ENCODE measurements at places on chromosomes 11 and 22.

- H3K4me3 ChIP-seq: no peak overlapping the region
- H3K4me1 ChIP-seq: peaks cover 9% of the 10 kb centered on the region
- H3K36me3 ChIP-seq: no peaks in the 10 kb centered on the region
- no peak for DNase-seq
- H3K27me3 ChIP-seq: no peaks in the 10 kb centered on the region
These were observed 10.9 kb downstream of the PDGFD start for GRCh38 chr11:104152941-104153505.

GRCh38 chr22:36197065-36197440 lies 4.6 kb downstream of the APOL4 start:
- no peaks in the 10 kb centered on the region for H3K36me3 ChIP-seq
- H3K27me3 ChIP-seq: peaks cover 9% of the 10 kb centered on the region
- no peak overlapping the region for H3K4me3 ChIP-seq
- DNase-seq: no peak
- no peak overlapping the region for H3K27ac ChIP-seq

GRCh38 chr22:29756341-29756740 lies 10.5 kb downstream of the ZMAT5 start:
- no peak for DNase-seq
- H3K36me3 ChIP-seq: no peaks in the 10 kb centered on the region
- no peak overlapping the region for H3K4me3 ChIP-seq
- peaks cover 4% of the 10 kb centered on the region for H3K4me1 ChIP-seq
- no peaks in the 10 kb centered on the region for H3K27me3 ChIP-seq

DNA sequence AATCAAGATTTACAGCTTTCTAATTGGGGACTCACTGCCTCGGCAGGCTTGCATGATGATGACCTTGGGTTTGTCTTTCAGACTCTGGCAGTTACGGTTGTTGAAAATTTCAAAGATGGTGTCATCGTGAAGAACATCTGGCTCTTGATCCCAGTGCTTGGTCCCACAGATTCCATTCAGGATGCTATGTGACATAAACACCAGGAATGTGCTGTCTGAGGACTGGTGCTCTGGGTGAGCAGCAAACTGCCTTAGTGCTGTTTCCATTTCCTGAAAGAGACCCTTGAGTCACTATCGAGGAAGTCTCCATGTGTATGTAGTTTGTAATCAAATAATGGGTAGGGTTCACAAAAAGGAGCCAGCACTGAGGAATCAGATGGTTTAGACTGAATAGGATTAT lies 7.1 kb downstream of the CASP12 start:
- no peak overlapping the region for H3K27ac ChIP-seq
- no peak for DNase-seq
- H3K4me3 ChIP-seq: no peak overlapping the region
- peaks cover 2% of the 10 kb centered on the region for H3K4me1 ChIP-seq
- no peaks in the 10 kb centered on the region for H3K36me3 ChIP-seq
- H3K27me3 ChIP-seq: no peaks in the 10 kb centered on the region

DNA sequence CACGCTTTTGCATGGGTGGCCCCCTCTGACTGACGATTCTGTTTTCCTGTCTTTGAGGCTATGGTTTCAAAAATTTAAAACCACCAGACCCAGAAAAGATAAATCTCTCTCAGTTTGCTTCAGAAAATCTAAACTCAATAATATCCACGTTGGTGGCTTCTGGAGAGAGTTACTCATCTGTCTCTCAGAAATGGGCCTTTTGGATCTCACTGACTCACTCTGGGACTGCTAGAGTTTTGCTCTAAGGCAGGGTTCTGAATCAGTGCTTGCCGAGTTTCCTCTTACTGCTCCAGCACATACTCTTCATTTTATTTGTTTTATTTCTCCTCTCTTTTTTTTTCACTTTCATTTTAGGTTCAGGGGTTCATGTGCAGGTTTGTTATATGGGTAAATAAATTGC lies 305.7 kb downstream of the BLID start:
- no peaks in the 10 kb centered on the region for H3K4me1 ChIP-seq
- H3K27ac ChIP-seq: no peak overlapping the region
- no peaks in the 10 kb centered on the region for H3K27me3 ChIP-seq
- H3K4me3 ChIP-seq: no peak overlapping the region
- H3K36me3 ChIP-seq: peaks cover 3% of the 10 kb centered on the region

DNA sequence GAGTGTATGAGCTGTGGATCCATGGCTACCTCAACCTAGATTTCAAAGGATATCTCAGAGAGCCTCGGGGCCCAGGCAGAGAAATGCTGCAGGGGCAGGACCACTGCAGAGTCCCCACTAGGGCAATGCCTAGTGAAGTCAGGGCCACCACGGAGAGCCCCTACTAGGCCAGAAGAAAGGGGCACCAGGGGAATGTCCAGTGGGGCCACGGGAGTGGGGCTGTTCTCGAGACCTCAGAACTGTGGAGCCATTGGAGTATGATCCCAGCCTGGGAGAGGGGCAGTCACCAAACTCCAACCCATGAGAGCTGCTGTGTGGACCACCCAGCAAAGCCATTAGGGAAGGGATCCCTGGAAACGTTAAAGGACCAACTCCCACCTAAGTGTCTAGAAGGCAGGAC lies 24.5 kb downstream of the RTL6 start:
- no peak for DNase-seq
- H3K4me3 ChIP-seq: no peak overlapping the region
- peaks cover under 1% of the 10 kb centered on the region for H3K36me3 ChIP-seq

Measured in activated B cell treated with CpG ODN at 0.5 μM for 24 hours (primary cell).